Stimulated activated naive CD8-positive, alpha-beta T cell treated with anti-CD3 and anti-CD28 coated beads, Interleukin-15, Interleukin-2, amounts not matched to agents 100 U/mL and 50 U/mL, for 24 hours (primary cell): ENCODE measurements at places on chromosomes 4 and X.

- peak; percentile 12 for DNase-seq
Measured at GRCh38 chr4:140568507-140569306, at the start of gene UCP1. Gene UCP1 (minus strand): TSS chr4:140568961. CDS start chr4:140568729, 232 bp downstream.

DNA sequence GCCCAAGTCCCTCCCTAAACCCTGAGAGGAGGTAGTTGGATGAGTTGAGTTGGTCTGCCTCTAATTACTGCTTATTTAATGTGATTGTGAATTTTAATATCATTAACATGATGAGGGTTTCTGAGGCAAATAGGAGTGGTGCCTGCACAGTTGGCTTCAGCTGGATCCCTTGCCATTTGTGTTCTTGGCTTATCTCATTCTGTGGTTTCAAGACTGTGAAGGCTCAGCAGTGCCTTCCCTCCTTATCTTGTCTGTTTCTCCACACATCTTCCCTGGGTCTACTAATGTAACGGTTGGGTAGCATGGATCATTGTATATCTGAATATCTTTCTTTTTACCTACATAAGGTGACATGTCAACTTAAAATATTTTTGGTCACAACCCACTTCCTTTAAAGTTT is 1.6 kb upstream of the SLC10A4 start:
- no peak for DNase-seq

DNA sequence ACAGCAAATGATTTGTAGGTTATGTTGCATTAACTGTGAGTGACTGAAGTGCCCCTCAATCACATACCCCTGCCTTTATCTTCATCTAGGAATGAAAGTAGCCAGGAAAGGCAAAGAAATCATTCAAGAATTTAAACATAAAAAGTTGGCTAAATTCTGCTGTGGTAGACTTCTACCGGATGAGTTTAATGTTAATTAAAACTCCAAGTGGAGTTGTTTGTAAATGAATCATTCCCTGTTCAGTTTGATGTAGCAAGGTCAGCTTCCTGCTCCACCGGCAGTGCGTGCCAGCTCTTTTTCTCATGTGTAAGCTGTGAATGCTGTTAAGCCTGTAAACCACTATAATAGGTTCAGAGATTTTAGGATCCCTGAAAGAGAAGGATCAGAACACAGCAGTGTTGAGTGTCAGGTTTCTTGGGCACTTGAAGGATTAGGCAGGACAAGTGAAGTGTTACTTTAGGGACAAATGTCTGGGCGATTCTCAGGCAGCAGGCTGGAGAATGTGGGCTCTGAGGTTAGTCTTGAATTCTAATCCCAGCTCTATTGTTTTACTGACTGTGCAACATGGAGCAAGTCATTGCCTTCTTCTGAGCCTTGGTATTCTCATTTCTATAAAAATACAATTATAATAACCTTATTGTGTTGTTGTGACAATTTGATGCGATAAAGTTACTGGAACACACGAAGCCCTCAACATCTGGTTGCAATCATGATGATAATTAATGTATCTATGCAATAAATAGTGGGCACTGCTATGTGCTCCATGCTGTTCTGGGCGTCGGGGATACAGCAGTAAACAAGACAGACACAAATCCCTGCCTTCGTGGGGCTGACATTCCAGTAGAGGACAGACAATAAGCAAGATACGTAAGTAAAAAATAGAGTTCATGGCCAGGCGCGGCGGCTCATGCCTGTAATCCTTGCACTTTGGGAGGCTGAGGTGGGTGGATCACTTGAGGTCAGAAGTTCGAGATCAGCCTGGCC is 112.0 kb downstream of the SHROOM3 start:
- no peak for DNase-seq

DNA sequence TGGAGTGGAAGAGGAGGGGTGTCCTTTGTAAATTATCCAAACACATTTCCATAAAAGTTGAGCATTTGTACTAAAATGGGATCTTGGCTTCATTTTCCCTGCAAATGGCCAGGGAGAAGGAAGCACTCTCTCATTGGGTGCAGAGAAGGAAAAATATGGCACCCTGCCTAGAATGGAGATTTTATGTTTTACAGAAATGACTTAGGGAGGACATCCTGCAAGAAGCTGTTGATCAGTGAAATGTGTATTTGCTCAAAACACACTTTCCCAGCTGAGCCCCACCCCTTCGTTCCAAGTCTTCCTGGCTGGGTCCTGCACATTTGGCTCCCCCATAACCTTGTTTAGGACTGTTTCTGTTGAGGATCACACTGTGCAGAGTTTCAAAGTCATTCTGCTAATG is 213.5 kb upstream of the TAPT1 start:
- DNase-seq = no peak

GRCh38 chrX:49192722-49193328 is 6.7 kb upstream of the PRICKLE3 start:
- DNase-seq = peak; percentile 56

DNA sequence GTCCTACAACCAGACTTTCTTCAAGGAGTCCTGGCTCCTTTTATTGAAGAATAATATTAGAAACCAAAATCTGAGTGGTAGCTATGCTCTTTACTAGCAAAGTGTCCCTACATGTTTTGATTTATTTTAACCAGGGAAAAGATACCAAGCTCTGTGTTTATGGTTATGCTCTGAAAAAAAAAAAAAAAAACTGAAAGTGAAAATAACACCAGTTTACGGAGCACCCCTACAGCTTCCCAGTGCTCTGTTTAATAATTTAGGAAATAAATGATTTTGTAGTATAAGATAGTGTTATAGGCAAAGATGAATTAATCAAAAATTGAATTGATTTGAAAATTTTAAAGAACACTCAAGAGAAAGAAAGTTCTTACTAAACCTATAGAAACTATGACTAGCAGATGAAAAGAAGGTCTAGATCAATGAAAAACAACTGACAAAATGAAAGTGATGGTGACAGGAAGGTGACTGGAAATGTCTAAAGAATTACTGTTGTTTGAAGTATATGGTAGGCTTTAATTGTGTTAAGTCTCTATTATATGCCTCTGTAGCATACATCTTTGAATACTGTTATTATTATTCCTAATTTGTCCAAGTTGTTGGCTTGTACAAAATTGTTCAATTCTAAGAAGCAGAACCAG is 1698.4 kb upstream of the PCDH10 start:
- no peak for DNase-seq

DNA sequence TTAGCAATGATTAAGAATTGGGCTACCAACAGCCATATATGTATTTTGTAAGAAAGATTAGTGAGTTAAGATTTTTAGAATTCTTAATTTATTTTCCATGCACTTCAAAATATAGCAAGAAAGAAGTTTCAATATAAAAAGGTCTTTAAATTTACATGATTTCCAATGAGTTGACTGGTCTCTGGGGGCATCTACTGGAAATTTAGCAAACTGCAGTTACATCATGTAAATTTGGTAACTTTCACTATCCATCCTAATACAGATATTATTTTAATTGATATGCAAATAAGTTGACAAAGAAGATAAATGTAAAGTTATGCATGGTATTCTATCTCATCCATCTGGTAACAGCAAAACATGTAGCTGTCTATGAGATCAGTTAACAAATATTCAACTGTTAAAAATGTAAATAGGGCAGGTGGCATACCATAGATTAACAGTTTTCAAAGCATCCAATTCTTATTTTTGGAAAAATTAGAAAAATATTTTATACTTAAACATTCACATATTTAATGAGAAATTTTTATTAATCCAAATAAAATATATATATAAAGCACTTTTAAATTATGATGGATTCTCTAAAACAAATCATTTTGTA is 29.1 kb downstream of the TTC29 start:
- no peak for DNase-seq

- DNase-seq = no peak
Measured at GRCh38 chr4:108087293-108087967, 81.3 kb downstream of the LEF1 start.

DNA sequence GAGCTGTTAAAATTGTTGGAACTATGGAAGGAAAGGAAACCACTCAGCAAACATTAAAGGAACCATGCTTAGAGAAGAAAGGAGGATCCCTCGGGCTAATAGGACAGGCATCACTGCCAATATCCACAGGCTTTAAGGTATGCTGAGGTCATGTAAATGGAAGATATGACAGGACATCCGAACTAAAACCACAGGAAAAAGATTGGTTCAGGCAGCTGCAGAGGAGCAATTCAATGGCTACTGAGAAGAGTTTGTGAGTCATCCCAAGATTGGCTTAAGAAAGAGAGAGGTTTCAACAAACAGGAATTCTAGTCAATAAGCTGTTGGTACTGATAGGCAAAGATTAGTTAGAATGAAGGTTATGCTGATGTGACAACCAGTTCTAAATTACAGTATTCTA is 106.4 kb upstream of the FAM241A start:
- no peak for DNase-seq

- no peak for DNase-seq
Measured at GRCh38 chr4:154444958-154445357, 46.6 kb downstream of the DCHS2 start.

DNA sequence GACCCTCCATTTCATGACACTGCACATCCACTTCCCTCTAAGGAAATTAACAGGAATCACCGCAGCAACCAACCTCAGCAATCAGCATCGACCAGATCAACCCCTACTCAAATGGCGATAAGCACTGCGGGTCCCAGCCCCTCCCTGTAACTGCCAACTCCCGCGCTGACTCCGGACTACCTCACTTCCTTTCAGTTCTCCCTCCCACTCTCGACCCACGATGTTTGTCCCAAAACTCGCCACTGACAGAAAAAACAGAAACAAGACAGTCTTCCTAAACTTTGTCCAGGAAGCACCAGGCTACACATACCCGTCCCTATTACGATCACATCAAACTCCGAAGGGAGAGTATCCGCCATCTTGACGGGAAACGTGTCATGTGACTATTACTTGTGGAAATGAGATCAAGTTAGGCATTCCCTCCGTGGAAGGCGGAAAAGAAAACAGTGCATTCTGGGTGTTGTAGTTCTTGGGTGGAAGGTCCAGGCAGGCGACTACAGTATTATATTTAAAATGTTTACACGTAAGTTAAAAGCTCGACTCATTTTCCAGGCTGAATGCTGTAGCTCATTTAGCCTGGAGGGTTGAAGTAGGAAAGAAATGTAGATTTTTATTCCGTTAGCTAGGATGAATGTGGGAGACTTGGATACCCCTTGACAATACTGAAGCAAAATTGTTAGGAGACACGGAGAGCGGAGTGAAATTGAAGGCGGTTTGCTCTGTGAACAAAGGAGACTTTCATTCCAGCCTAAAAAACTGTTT is at the start of gene CHM:
CHM (minus strand) TSS at position 385 of the 762 bp plus-strand sequence; CDS start at position 359, 26 bp downstream.
- DNase-seq = peak; percentile 43

DNA sequence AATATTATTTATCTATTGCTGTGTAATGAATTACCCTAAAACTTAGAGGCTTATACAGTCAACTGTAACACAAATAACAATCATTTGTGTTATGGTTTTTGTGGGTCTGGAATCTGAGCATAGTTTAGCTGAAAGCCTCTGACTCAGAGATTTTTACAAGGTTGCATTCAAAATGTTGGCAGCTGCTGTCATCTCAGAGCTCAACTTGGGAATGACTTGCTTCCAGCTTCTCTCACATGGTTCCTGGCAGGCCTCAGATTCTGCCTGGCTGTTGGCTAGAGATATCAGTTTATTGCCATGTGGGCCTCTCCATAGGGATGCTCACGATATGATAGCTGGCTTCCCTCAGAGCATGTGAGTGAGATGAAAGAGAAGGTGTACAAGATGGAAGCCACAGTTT is 70.2 kb upstream of the BRWD3 start:
- DNase-seq = no peak

GRCh38 chr4:81214144-81214880 is 710 bp downstream of the PRKG2 start:
- DNase-seq = peak; percentile 4

GRCh38 chrX:1492421-1493012 is 39.8 kb upstream of the ASMTL start:
- no peak for DNase-seq

DNA sequence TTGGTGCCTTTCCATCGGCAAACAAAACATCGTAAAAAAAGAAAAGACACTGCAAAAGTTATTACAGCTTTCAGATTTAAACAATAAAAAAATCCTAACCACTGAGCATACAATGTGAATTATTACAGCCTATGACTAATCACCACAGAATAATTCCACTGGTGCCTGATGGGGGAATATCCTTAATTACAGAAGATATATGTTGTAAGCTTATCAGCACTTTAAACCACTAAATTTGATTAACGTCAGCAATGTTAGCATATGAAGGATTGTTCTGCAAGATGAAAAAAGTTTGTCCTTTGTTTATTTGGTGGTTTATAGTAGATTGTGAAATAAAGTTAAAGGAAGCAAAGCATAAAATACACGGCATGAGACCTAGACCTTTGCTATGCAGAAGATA is 210.2 kb upstream of the ADAMTS3 start:
- no peak for DNase-seq

DNA sequence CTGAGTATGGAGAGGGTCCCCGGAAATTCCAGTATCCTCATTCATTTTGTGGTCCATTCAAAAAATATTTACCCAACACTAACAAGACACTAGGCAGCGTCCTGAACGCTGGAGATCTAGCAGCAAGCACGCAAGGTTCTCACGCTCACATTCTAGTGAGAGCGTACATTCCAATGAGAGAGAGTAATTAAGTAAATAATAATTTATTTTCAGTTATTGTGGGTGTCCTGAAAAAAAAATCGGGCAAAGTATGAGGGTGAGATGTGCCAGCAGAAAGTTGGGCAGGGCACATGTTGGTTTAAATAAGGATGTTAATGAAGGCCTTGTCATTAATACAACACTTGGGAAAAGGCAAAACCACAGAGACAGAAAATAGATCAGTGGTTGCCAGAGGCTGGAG is 4.0 kb upstream of the TMEM156 start:
- DNase-seq = no peak

DNA sequence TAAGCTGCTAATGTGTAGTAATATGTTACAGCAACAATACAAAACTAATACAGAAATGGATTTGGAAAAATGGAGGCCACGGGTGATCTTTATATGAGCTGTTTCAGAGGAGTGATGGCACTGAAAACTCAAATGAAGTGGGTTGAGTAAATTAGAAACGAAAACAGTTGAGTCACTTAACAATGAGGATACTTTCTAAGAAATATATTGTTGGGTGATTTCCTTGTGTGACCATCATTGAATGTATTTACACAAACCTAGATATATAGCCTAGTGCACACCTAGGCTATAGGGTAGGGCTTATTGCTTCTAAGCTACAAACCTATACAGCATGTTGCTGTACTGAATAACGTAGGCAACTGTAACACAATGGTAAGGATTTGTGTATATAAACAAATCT is 30.5 kb upstream of the DHX15 start:
- DNase-seq = no peak

DNA sequence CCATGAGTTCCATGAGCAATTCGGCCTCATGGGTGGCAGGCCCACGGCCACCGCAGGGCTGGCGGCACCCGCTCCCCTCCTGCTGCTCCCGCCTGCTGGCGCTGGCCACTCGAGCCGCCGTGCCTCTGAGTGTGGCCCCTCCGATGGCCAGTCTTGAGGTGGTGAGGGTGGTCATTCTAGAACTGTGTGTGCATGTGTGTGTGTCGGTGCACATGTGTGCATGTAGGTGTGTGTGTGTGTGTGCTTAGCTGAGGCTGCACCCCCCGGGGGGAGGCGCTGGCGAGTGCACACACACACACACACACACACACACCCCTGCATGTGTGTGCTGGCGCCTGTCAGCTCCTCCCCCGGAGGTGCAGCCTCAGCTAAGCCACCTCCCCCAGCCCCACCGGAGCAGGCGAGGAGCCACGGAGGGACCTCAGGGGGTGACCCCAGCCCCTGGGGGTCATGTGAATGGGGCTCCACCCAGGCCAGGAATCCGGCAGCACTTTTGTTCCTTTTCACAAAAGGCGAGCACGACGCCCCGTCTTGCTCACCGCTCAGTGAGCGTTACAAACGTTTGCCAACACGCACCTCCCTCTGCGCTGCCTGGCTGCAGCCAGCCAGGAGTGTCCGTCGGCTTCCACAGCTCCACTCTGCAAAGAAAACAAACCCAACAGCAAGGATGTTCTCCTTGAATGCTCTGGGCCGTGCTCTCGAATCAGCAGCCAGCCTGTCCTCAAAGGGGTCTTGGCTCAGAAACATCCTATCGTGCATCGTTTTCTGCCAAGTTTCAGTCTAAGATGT is 29.9 kb downstream of the FGFRL1 start:
- no peak for DNase-seq
